ENCODE measurements at places on chromosomes 7 and 10.

- DNase-seq: no peak
Measured at GRCh38 chr7:92489634-92490033, 11.9 kb upstream of the ERVW-1 start.

DNA sequence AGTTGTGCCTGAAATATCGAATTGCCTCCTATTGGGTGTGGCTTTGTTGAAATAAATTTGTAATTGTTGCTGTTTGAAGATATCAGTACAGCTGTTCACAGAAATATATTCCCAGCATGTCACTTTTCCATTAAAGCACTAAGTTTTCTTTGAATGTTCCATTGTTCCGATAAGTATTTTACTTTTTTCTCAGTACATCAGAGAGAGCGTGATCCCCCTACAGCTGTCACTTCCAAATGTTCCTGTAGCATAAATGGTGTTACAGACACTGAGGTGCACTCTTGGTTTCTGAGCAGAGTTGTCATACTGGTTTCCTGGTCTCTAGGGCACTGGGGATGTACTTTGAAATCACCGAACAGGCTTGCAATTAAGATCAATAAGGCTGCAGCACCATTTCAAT lies 189.2 kb downstream of the CCSER2 start:
- no peak for DNase-seq

DNA sequence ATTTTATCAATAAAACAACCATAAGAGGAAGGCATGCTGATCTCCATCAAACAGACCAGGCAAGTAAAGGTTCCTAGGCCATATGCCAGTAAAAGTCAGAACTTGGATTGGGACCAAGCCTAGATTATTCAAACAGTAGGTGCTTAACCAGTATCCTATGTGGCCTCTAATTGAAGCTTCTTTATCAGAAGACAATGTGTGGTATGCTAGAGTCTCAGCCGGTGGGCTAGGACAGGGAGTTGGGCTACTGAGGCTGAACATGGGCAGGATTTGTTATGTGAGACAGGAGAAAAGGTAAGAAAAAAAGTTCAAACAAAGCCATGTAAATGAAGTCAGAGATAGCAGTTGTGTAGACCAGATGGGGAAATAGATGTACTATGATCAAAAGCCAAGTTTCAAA lies 413.7 kb upstream of the GHITM start:
- DNase-seq: no peak

- no peak for DNase-seq
Measured at GRCh38 chr7:27048438-27048837, 47.4 kb downstream of the HOXA1 start.
